Ammon's horn (tissue), 1 donor: ENCODE measurements at places on chromosomes 4 and X.

DNA sequence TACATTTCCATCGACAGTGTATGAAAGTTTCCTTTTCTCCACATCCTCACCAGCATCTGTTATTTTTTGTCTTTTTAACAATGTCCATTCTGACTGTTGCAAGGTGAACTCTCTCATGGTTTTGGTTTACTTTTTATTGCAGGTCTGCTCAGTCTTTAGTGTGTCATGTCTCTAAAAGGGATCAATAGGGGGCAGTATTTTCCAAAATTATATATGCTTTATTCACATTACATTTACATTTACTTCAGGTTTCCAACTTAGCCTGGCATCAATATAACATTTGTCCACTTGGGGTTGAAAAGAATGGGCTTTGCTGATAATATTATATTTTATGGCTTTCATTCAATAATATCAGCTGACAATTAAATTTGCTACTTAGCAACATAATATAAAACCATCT is 265.0 kb upstream of the SLITRK2 start:
- DNase-seq = no peak

GRCh38 chr4:102268355-102268754 is 76.9 kb downstream of the SLC39A8 start:
- DNase-seq = no peak

GRCh38 chr4:14289708-14290107 is 662.2 kb upstream of the BOD1L1 start:
- no peak for DNase-seq

DNA sequence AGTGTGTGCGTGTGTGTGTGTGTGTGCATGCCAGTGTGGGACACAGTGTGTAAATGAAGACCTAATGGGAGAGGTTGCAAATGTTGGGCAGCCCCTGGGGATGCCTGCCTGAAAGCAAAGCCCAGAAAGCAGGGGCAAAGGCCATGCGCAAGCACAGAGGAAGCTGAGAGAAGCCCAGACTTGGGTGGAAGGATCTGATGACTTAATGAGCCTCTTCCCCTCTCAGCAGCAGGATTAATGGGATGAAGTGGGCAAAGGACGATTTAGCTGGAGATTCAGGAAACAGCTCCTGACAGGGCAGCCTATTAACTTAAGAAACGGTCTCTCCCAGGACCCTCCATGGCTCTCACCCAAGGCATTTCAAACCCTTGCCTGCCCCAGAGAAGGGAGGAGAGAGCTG is 107.3 kb downstream of the EFNB1 start:
- no peak for DNase-seq

DNA sequence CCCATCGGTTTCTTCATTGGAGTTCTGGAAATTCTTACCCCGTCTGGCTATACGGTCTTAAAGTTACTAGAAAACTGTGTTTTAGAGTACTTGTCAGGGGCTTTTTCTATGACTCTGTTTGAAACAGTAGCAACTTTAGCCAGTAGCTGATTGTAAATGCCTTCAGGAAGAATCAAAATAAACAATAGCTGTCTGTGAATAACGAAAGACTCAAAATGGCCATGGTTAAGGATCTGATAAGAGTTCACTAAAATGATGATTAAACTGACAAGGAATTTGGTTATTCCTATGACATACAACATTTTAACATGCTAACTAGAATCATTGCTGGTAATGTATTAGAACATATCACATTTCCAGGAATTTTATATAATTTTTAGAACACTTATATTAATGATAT is 191.0 kb downstream of the EVC2 start:
- no peak for DNase-seq

DNA sequence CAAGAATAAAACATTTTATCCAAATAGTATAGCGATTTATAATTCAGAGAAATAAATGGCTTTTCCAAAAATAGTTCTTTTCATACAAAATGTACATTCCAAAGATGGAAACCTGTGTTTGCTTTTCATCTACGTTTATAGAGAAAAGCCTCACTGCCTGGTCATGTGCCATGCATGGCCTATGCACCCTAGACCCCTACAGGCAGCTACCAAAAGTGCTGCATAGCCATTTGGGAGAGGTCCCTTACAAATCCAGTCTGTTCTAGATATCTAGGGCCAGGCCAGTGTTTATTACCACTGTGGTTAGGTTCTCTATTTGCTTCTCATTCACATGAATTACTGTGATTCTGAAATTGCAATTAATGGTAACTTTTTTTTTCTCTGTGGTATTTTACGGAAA is 17.2 kb downstream of the HMGB2 start:
- DNase-seq = no peak
